ENCODE measurements at places on chromosomes 6 and 20.

- no peak for DNase-seq
These were observed 9.7 kb downstream of the MAP1LC3A start for GRCh38 chr20:34567892-34568865.

DNA sequence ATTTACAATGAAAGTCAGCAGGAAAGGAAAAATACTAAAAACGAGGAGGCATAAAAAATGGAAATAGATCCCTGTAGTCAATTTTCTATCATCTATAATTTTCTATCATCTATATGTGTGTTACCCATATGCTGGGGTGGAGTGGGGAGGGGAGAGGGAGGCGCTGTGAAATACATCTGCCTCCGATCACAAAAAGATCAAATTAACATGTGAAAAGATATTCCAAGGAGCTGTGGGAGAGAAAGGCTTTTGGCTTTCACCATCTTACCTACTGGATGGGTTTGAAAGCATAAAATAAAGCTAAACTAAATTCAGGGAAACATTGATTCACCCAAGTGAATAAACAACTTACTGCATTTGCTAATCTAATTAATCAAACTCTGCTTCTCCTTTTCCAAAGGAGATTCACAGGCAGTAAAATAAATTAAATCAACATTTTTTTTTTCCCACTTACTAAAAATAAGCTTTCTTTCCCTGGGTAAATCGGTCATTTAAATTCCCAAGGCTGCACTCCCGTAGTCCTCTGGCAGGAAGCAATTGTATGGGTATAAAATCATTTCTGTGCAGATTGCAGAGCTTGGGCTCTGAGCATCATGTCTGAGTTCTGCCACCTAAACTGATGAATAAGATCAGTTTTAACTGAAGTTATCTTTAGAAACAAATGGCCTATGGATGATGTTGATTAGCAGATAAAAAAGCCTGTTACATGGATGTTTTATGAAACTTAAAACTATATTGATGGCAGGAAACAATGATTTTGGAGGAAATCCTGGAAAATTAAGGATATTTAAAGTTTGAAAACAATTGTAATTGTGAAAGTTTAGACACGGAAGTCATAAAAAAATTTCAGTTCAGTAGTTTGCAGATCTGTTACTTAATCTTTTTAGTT is 147.9 kb downstream of the SOX4 start:
- DNase-seq, result no peak

DNA sequence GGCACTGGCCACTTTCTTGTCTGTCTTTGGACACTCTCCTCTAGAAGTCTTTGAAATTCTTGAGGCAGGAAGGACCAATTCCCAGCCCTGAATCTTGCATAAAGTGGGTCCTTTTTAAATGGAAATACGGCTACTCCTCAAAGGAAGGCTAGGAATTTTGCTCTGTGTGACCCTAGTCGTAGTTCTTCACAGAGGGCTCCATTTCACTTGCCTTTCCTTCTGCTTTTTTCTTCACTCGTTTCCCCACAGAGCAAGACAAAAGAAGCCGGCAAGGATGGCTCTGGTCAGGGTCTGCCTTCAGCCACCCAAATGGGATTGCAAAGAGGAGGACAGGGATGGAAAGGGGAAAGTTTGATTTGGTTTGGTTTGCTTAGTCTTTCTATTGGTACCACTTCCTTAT is 25.8 kb downstream of the HLA-E start:
- DNase-seq, result no peak

DNA sequence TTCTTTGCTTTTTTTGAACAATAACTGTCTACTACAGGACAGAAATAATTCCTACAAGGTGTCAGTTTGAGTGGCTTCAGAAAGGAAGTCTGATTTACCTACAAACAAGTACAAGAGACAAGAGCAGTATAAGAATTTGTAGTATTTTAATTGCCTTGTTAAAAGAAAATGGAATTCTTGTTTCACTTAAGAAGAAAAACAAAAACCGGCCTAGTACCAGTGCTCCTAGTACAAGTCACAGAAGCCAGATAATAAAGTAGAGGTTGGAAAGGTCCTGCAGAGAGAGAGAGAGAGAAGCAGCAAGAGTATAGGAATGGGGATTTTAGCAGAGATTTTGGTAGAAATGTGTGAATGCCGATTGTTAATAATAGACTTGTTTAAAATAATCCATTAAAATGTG is 6.4 kb downstream of the TAB2 start:
- no peak for DNase-seq

- DNase-seq, result no peak
These were observed 2.2 kb upstream of the IL20RA start for GRCh38 chr6:137046871-137047412.

GRCh38 chr20:60013296-60014139 is 55.3 kb downstream of the CDH26 start:
- no peak for DNase-seq

DNA sequence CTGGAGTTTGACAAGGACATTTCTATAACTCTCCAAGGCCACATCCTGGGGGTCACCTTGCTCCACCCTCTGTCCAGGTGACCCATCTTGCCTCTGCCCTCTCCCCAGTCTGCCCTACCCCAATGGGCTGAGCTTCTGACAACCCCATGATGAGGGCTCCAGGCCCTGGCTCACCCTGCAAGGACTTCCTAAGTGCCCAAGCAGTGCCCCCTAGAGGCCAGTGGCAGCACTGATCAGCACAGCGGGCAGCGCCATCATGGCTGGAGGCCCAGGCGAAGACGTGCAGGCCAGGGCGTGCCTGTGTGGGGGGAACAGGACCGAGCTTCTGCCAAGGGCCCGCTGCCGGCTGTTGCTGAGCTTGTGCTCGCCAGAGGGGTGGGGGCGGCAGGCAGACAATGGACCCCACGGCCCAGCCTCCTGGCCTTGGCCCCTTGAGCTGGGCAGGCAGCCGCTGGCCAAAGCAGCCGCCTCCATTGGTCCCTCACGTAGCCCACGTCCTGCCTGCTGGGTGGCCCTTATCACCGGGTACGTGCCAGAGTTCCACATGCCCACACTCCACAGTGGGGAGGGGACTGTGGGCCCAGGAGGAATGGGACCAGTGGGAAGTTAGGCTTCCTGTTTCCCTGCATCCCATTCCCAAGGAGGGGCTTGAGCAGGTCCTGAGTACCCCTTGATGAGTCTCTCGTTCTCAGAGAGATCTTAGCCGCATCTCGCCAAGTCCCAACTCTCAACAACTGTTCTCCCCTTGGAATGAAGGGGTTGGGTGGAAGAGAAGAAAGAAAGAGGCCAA is 64.3 kb downstream of the MRPL14 start:
- DNase-seq, result peak; percentile 40

GRCh38 chr6:19976411-19977129 is 139.4 kb downstream of the ID4 start:
- no peak for DNase-seq

DNA sequence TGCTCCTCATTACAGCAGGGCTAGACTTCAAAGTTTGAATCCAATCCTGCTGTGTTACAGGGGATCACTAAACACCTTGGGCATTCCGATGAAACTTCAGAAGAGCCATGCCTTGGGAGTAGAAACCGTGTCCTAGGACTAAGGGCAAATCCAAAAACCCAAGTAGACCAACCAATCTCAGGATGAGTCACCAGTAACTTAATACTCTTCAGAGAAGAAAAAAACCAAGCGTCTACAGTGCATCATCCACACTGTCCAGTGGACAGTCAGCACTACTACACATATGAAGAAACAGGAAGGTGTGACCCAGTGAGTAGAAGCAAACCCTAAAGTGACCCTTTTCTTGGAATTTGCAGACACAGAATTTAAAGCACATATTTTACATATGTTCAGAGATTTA is 39.5 kb upstream of the VAPB start:
- no peak for DNase-seq

DNA sequence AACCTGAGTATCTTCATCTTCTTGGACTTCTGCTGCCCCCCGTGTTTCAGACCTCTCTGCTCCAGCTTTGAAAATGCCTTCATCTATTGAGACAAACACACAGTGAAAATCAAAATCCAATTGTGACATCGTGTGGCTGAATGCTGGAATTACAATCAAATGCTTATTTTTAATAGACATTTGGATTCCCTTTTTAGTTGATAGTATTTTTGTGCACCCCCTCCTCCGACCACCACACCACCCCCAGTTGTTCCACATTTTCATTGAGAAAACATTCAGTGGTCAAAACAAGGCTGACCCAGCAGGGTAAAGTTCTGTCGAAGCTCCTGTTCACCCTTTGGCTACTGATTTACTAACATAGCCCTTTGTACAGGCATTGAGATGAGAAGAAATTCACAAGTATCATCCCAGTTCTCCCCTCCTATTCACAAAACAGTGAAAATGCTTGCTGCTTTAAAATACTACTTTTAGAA is 79.0 kb downstream of the NRSN1 start:
- DNase-seq, result peak; percentile 6

DNA sequence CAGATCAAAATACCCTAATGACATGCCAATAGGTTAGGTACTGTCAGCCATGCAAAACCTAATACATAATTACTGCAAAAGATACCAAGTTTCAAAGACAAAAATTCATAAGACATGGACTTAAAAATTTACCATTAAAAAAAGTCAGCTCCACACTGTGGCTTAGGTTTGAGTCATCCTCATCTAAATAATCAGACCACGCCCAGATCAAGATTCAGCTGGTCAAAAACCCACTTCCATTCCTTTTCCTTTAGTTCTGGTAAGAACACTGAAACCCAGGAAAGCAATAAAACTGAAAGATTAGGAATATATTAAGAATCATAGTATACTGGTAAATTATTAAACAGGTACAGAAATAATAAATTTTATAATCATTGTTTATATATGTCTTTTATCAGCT is 81.0 kb upstream of the ASF1A start:
- DNase-seq, result no peak

GRCh38 chr6:156781861-156782631 is 4.9 kb downstream of the ARID1B start:
- no peak for DNase-seq
